ENCODE measurements at places on chromosomes 5 and 9. TPM values are rescaled to one million over a fixed set of nuclear protein-coding genes. Genes with fewer than 3 reads are reported as not detected.

TTLL11 gene
- total RNA-seq = 11.9 TPM

GPX8 gene
- total RNA-seq = 16.0 TPM

GRCh38 chr9:83440641-83441040 lies 97.6 kb downstream of the FRMD3 start:
- H3K27ac ChIP-seq = no peak overlapping the region
- H3K4me3 ChIP-seq = no peak overlapping the region
- no peaks in the 10 kb centered on the region for H3K27me3 ChIP-seq

GRCh38 chr9:70746760-70747159 lies 332.3 kb upstream of the KLF9 start:
- peak; percentile 32 for DNase-seq
- no peaks in the 10 kb centered on the region for H3K36me3 ChIP-seq
- H3K27ac ChIP-seq = no peak overlapping the region
- no peaks in the 10 kb centered on the region for H3K27me3 ChIP-seq
- no peak overlapping the region for H3K4me3 ChIP-seq

DNA sequence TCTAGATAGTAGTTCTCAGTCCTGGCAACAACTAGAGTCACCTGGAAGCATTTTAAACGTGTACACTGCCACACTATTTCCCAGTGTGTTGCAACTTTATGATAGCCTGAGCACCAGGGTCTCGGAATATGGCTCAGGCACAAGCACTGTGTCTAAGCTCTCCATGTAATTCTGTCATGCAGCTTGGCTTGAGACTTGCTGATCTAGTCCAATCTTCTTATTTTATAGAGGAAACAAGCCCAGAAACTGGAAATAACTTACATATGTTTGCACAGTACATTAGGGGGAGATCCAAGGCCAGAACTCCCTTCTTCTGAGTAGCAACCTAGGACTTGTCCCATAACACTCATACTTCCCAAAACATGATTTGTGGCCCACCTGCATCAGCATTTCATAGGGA lies 49.1 kb downstream of the SH3TC2 start:
- DNase-seq = no peak
- H3K27me3 ChIP-seq = no peaks in the 10 kb centered on the region
- no peak overlapping the region for H3K4me3 ChIP-seq
- no peaks in the 10 kb centered on the region for H3K4me1 ChIP-seq

GRCh38 chr5:106675687-106676086 lies 995.0 kb downstream of the EFNA5 start:
- H3K4me1 ChIP-seq = no peaks in the 10 kb centered on the region
- no peak overlapping the region for H3K4me3 ChIP-seq
- no peaks in the 10 kb centered on the region for H3K27me3 ChIP-seq
- no peak overlapping the region for H3K27ac ChIP-seq
- no peaks in the 10 kb centered on the region for H3K36me3 ChIP-seq

DNA sequence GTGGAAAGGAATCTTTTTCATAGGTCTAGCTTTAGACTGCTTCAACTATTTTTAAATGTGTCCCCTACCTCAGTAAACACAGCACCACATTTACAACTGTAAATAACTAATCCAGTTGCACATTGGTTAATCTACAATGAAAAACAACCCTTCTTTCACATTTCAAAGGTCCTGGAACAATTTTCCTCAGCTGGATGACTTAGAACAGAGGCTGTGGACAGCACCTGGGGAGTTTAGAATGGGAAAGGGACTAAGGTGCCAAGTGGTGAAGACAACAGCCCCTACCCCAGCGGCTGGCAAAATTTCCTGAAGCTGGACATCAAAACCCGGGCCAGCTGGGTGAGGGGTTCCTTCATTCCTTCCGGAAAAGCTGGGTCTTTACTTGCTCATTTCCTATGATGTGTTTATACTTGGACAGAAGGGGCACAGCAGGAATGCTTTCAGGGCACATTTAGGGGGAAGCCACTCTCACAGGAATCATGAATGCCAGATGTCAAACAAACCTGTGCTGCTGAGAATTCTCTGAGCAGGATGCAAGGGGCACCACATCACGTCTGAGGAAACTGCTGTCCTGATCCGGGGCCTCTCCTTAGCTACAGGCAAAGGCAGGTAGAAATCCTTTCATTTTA lies 158.3 kb downstream of the NR2F1-AS1 start:
- H3K36me3 ChIP-seq = no peaks in the 10 kb centered on the region
- H3K4me3 ChIP-seq = no peak overlapping the region
- no peaks in the 10 kb centered on the region for H3K4me1 ChIP-seq
- no peaks in the 10 kb centered on the region for H3K27me3 ChIP-seq
- H3K27ac ChIP-seq = no peak overlapping the region

Data from prostate gland (tissue), 2 donors.